ENCODE measurements at places on chromosomes 5 and 9. TPM values are rescaled to one million over a fixed set of nuclear protein-coding genes. Genes with fewer than 3 reads are reported as not detected.

The KCNMB1 gene
- total RNA-seq = 0.29 TPM

The ANGPTL2 gene
- total RNA-seq = 26.3 TPM

The PHF24 gene
- not detected for total RNA-seq

The TMEFF1 gene
- 0.92 TPM for total RNA-seq

The IGFBPL1 gene
- total RNA-seq = not detected

The GNAQ gene
- total RNA-seq = 75.3 TPM

The PCDHGA2 gene
- total RNA-seq = 2.3 TPM

The IRX1 gene
- total RNA-seq = not detected

The MAP3K1 gene
- 16.3 TPM for total RNA-seq

The IGIP gene
- 1.8 TPM for total RNA-seq
